Kidney capillary endothelial cell (primary cell): ENCODE measurements at places on chromosomes 13 and 19.

DNA sequence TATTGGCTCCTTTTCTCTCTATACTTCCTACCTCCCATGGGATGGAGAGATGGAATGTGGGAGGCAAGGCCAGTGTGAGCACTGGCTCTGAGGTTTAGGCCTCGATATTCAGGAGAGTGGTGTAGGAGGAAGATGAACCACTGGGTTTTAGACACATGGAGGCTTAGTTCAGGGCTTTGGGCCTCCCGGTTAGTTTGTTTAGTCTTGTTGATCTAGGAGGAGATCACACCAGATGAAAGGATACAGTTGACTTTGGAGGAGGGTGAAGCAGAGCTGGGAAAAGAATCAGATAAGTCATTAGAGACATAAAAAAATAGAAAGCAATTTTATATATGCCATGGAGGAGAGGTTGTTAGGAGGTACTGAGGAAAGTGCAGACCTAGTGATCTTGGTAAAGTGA lies 30.9 kb downstream of the RNASEH2B start:
- DNase-seq = no peak

GRCh38 chr13:83333614-83334388 lies 548.5 kb downstream of the SLITRK1 start:
- DNase-seq = no peak

GRCh38 chr19:46718157-46718933 lies 1.4 kb upstream of the PRKD2 start:
- DNase-seq = no peak

- peak; percentile 61 for DNase-seq
Measured at GRCh38 chr13:28532388-28533124, 37.6 kb upstream of the FLT1 start.

GRCh38 chr13:52118095-52118494 lies 10.8 kb downstream of the NEK5 start:
- no peak for DNase-seq

DNA sequence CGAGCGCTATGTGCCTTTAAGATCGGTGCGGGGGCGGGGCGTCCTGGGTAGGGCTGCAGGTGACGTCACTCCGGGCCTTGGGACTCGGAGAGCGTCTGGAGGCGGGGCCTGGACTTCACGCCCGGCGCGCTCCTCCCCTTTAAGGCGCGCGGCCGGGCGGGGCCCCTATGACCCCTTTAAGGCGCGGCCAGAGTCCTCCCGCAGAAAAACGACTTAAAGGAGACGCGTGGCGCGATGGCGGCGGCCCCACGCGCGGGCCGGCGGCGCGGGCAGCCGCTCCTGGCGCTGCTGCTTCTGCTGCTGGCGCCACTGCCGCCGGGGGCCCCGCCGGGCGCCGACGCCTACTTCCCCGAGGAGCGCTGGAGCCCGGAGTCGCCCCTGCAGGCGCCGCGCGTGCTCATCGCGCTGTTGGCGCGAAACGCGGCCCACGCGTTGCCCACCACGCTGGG lies at the start of gene COLGALT1:
Gene COLGALT1 (plus strand): TSS at position 170 of the 449 bp plus-strand sequence. CDS start 65 bp downstream, at position 235.
- DNase-seq = peak; percentile 89

DNA sequence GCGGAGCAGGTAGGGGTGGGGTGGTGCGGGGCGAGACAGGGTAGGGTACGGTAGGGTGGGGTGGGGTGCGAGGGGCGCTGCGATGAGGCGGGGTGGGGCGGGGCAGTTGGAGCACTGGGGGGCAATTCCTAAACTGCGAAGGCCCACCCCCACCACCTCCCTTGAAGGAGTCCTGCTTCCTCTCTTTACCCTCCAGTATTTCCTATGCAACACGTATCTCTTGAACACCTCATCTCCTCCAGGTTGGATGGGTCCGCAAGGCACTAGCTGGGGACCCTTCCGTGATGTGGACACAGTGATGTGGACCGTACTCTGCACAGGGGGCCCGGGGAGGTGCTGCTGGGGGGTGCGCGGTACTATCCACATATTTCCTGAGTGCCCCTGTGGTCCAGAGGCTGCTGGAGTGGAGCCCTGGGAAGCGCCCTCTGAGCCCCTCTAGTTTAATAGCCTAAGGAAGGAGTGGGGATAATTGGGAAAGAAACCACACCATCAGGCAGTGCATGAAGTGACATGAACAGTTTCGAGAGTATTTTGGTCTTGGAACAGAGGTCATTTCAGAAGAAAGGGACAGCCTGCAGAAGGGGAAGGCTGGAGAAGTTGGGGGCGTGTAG lies 1.1 kb downstream of the IL17D start:
- DNase-seq = no peak

DNA sequence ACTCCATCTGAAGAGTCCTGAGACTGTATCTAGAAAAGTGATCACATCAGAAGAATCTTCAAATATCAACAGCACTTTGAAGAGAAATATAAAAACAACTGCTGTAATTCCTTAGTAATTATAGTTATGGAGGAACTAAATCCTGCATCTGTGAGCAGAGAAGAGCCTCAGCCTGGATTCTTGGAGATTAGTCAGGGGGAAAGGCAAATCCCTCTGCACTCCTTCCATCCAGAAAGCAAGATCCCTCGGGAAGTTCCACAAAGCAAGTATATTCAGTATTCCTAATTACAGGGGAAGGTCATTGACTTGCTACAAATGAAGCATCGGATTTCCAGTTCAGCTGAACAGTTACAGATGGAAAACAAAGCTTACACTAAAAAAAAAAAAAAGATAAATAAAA lies 256.6 kb upstream of the IPO5 start:
- no peak for DNase-seq

DNA sequence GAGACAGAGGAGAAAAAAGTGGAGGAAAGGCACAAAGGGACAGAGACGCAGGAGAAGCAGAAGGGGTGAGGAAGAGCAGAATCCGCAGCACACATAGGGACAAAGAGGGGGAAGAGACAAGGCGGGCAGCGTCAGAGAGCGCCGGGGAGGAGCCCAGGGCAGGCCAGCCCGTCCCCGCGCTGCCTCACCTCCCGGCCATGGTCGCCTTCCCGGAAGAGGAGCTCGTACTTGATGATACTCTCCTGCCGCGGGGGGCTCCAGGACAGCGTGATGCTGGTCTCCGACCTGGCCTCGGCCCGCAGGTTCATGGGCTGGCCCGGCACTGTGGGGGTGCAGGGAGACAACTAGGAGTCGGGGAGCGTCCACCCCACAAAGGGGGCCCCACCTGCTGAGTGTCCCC lies 100.6 kb downstream of the PTPRS start:
- DNase-seq = no peak

DNA sequence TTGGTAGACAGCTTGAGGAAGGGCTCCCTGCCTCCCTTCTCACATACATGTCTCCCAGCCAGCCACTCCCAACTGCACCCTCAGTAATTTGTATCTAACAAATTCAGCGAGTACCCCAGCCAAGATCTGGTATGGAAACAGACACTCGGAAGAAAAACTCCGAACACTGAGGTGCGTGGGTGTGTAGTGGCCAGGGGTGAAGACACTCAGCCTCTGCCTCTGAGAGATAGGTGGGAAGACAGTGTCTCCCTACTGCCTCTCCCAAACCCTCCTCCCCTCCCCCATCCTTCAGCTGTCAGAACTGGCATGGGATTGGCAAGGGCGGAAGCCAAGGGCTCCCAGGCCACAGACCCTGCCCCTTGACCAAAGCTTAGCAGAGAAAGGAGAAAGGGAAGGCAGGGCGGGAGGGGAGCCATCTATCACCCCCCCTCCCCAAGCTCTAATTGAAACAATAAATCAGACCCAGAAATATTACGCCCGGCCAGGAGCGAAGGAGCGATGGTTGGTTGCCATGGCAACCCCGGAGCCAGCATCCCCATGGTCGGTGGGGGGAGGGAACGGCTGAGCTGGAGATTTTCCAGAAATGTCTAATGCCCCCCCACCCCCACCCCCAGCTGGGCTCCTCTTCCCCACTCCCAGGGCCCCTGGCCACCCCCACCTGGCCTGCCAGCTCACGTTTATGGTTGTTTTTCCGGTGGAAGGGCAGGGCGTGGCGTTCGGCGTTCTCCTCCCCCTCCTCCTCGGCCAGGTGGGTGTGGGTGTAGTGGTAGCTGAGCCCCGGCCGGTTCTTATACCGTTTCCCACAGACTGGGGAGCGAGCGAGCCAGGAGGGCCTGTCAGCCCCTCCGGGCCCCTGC lies 7.0 kb downstream of the DPF1 start:
- DNase-seq = no peak

GRCh38 chr13:101283782-101284181 lies 132.5 kb downstream of the NALCN start:
- no peak for DNase-seq

GRCh38 chr19:40147693-40148347 lies 43.4 kb upstream of the MAP3K10 start:
- peak; percentile 64 for DNase-seq

DNA sequence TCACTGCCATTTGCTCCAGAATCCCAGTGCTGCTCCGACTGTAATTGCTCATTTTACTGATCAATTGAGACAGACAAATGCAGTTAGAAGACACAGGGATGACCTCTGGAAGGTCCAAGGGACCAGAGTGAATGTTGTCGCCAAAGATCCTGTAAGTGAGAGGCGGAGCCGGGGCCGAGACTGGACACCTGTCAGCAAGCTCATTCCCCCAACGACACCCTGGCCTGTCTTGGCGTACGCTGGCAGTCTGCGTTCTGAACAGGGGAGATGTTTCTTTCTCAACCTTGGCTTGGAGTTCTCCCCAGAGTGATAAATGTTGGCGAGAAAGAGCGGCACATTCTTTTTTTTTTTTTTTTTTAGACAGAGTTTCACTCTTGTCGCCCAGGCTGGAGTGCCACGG lies 24.2 kb downstream of the GADD45B start:
- no peak for DNase-seq

- DNase-seq = peak; percentile 91
Measured at GRCh38 chr19:13102666-13103580, at the start of gene LYL1. TSS of gene LYL1 (minus strand) at chr19:13102858. CDS start at chr19:13101171, 1,687 bp downstream.

- peak; percentile 98 for DNase-seq
Measured at GRCh38 chr13:40116008-40116407, 460.5 kb downstream of the COG6 start.

- no peak for DNase-seq
Measured at GRCh38 chr13:61833228-61833627, 417.6 kb upstream of the PCDH20 start.

DNA sequence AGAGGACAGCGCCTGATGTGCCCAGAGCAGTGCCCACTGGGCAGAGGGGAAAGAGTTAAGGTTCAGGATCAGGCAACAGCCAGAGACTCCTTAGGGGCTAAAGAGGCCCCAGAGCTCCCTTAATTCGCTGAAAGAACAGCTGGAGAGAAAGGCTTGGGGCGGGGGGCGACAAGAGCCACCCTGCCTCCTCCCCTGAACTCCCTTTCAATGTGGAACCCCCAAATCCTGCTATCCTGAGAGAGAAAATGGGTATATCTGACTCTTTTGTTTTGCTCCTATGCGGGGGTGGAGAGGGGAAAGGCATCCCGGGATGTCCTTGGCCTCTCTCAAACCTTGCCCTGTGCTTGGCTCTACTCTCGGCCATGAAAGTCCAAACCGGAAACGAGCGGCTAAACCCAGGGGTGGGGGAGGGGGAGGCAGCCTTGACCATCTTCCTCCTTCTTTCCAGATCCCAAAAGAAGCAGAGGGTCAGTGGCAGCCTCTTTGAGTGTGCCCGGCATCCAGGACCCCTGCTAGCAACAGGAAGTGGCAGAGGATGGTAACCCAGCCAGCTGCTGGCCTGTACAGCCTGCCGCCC lies 4.7 kb downstream of the PRKACA start:
- no peak for DNase-seq

GRCh38 chr13:70172946-70173597 lies 64.8 kb upstream of the KLHL1 start:
- DNase-seq = no peak

DNA sequence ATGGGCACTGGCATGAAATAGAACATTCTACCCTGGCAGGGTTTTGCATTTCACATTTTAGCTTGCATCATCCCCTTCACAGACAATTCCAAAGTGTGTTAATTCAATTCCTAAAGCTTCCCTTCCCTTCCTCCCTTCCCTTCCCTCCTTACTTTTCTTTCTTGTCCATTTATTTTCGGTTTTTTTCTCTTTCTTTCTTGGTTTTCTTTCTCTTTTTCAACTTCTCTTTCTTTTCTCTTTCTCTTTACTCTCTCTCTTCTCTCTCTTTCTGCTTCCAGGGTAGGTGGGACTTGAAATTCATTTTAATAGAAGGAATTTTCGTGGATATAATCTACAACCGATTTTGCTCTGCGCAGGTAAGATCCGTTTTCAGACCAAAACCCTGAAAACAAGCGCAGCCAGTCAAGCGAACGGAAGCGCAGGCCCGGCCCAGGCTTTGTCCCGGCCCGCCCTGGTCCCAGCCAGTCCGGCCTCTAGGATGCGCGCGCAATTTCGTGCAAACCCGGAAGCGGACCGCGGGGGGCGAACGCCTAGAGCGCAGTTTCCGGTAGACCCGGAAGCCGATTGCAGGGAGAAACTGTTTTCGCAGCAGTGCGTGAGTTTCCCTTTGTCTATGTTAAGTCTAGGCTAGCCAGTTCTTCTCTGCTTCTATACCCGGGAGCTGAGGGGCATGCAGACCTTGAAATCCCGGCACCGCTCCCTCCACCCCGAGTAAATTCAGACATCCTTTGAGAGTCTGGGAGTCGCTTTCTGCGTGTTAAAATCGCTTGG lies at the start of gene ZNF528:
Gene ZNF528 (plus strand): TSS at position 540 of the 771 bp plus-strand sequence. CDS start 4,165 bp downstream, outside the sequence.
- peak; percentile 83 for DNase-seq

- no peak for DNase-seq
Measured at GRCh38 chr13:106520251-106521054, 15.0 kb downstream of the EFNB2 start.

- no peak for DNase-seq
Measured at GRCh38 chr13:101711307-101712025, 259.0 kb downstream of the ITGBL1 start.

DNA sequence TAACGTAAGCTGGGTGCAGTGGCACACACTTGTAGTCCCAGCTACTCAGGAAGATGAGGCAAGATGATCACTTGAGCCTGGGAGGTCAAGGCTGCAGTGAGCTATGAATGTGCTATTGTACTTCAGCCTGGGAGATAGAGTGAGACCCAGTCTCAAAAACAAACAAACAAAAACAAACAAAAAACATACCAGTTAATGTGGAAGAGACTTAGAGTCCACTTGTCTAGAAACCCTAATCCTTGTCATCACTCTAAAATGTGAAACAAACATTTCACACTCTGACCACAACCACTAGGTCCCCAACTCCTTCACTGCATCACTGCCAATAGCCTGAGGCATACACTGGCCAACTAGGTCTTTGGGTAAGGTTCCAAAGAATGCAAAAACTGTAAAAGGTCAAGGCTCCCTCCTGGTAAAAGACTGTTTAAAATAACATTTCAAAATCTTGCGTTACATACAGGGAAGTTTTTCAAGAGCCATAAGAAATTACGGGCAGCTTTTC lies 28.6 kb upstream of the CYP2B6 start:
- no peak for DNase-seq

GRCh38 chr13:52765611-52766390 lies 26.2 kb upstream of the CNMD start:
- DNase-seq = no peak

DNA sequence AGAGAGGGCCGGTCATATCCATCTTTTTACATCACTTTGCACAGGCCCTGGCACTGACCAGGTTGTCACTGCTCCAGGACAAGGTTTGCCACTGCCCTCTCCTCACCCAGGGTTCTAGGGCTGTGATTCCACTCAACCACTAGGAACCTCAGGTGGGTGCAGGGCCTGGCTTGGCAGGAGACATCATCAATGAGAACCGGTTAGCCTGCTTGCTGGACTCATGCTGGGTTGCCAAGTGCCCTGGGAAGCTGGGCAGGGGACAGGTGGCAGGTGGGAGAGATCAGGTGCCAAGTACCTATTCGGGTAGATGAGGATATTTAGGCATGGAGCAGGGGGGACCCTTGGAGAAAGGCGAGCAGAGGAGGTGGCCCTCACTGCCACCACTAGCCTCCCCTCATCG lies 4.2 kb upstream of the CERS4 start:
- DNase-seq = no peak

- no peak for DNase-seq
Measured at GRCh38 chr13:41457589-41458186, 338 bp downstream of the RGCC start.

- DNase-seq = no peak
Measured at GRCh38 chr19:42370068-42370520, 20.0 kb downstream of the CNFN start.
